Right renal cortex interstitium (tissue), 3 donors: ENCODE measurements at places on chromosomes 1 and 21. TPM values are rescaled to one million over a fixed set of nuclear protein-coding genes. Genes with fewer than 3 reads are reported as not detected.

ID3 gene
- polyA plus RNA-seq = 340 TPM

C8A gene
- not detected for polyA plus RNA-seq

CYP4A11 gene
- 30.0 TPM for polyA plus RNA-seq

FAM177B gene
- polyA plus RNA-seq = 0.10 TPM

DNA sequence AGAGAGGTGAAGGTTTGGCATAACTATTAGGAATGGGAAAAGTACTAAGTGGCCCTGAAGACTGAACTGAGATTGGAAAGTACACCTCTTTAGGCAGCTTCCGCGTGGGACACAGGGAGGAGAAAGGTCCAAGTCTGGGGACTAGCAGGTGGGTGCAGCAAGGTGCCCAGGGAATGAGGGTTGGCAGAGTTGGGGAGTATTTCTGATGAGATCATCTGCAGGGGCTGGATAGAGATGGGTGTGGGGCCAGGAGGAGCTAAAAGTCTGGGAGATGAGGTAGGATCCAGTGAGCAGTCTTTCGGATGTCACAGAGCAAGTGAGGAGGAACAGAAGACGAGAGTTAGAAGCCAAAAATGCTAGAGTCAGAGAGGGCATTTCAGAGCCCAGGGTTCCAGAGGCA is 36.1 kb downstream of the CDCA8 start:
- no peak for DNase-seq

DNA sequence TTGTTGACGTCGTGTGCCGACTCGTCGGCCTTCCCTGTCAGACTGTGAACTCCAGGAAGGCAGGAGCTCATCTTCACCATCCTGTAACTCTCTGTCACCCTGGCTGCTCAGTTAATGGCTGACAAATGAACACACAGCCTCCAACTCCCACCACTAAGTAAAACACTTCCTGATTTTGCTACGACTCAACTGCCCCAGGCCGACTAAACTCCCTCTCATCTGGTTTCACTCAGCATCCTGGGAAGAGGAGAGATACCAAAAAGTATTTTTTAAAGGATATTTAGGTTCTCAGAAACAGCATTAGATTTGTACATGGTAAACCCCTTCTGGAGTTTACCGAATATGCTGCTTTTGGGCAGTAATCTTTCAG is 18.2 kb upstream of the LHX4 start:
- no peak for DNase-seq

DNA sequence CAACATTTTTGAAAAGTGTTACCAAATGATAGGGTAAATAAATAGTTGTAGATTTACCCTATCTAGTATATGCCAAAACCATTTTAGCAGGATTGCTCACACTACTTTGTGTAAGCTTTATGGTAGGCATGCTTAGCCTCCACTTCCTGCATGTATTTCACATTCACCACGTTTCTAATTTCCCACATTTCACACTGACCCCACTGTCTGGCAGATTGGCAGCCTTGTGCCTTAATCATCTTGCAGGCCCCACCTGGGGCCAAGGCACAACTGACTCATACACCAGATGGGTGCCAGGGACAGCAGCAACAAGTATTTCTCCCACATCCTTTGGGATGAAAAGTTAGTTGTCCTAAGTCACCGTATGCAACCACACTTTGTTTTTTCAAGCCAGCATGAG is 21.2 kb upstream of the CENPF start:
- DNase-seq = no peak

DNA sequence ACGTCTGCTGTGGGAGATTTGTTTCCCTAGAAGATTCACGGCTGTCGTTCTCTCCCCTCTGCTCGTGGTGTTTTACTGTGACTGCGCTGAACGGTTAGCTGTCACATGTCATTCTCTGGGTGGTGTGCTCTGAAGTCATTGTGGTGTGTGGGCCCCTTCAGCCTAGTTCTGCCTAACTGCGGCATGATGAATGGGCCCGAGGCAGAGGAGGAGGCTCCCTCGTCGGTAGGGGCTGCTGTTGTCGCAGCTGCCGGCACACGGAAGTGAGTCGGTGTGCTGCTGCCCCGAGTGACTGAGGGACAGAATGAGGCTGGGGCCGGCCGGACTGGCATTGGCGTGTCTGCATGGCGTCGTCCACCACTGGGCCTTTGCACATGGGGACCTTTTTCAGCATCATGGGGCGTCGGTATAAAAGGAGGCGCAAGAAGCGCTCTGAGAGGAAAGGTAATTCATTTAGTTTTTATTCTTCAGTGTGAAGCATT is 77.9 kb downstream of the ADARB1 start:
- DNase-seq = no peak

GRCh38 chr1:107362468-107363140 is 221.8 kb downstream of the NTNG1 start:
- no peak for DNase-seq

DNA sequence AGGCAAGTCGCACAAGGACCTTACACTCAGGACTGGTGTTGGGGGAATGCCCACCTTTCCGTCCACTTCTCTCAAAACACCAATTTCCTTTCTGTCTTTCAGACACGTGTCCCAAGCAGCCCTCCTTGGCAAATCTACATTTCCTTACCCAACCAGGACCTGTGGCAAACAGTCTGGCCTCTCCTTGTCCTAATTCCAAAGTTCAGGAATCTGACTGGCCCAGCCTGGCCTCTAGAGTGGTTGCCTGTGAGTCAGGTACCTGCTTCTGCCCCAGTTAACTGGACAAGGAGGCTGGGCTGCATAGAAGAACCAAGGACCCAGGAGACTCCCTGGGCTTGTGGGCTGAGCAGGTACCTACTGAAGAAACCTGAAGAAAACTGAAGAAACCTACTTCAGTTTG is 34.3 kb upstream of the CITED4 start:
- DNase-seq = no peak
